A549 treated with CpdA at 1 μM for 4 hours (cell line): ENCODE measurements at places on chromosomes 7 and 10. TPM values are rescaled to one million over a fixed set of nuclear protein-coding genes. Genes with fewer than 3 reads are reported as not detected.

Gene CHST3
- total RNA-seq = 34.9 to 42.8 TPM (median 36.6 TPM) in 5 replicates

Gene GALNT17
- not detected in 5 replicates for total RNA-seq

Gene ICA1
- 1.1 to 1.7 TPM (median 1.1 TPM) in 5 replicates for total RNA-seq

Gene C10orf90
- total RNA-seq = 2.8 to 3.3 TPM (median 2.9 TPM) in 5 replicates

Gene NKX2-3
- 0.08 TPM in 1 of 5 replicates, not detected in the others for total RNA-seq

Gene GIMAP7
- total RNA-seq = not detected in 5 replicates

Gene TAS2R5
- 0.40 to 0.59 TPM (median 0.54 TPM) in 5 replicates for total RNA-seq

Gene SYCE1
- not detected in 5 replicates for total RNA-seq

Gene UMAD1
- 10.3 to 12.0 TPM (median 11.7 TPM) in 5 replicates for total RNA-seq

Gene HEPACAM2
- not detected in 5 replicates for total RNA-seq

Gene GIMAP6
- not detected in 5 replicates for total RNA-seq

Gene CAV1
- total RNA-seq = 400 to 482 TPM (median 451 TPM) in 5 replicates

Gene TPST1
- 8.0 to 9.8 TPM (median 9.6 TPM) in 5 replicates for total RNA-seq

Gene HABP2
- 0.04 to 0.20 TPM (median 0.08 TPM) in 4 of 5 replicates, not detected in the other for total RNA-seq

Gene HECW1
- total RNA-seq = 10.9 to 14.2 TPM (median 12.0 TPM) in 5 replicates

Gene OPN4
- not detected in 5 replicates for total RNA-seq

Gene ABCC2
- total RNA-seq = 164 to 201 TPM (median 185 TPM) in 5 replicates

Gene DYNC1I1
- total RNA-seq = 0.06 to 0.27 TPM (median 0.18 TPM) in 4 of 5 replicates, not detected in the other

Gene CLDN12
- 21.5 to 27.8 TPM (median 26.0 TPM) in 5 replicates for total RNA-seq

Gene FGL2
- total RNA-seq = not detected in 5 replicates

Gene LRRC17
- total RNA-seq = 0.07 to 0.12 TPM (median 0.07 TPM) in 3 of 5 replicates, not detected in the others

Gene GRB10
- 66.8 to 87.0 TPM (median 76.8 TPM) in 5 replicates for total RNA-seq
